Occipital lobe (tissue), 3 donors: ENCODE measurements at places on chromosomes 6 and 20.

- no peak for DNase-seq
Observed at GRCh38 chr6:45423824-45424450, 46.2 kb upstream of the SUPT3H start.

DNA sequence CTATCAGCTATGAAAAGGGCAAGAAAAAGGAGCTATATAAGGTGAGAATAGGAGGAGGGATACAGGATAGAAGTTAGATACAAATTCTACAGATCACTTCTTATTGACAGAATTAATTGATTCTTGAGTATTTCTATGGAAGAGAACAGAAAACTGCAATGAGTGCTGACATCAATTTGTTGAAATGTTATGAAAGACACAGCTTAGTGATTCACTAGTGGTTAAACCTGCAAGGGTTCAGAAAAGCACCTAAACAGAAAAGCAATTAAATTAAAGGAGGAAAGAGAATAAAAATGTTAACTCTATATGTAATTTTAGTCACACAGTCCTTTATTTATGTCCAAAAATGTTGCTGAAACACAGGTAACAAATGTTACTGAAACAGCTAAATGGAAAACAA lies 254.4 kb upstream of the RUNX2 start:
- DNase-seq = no peak

DNA sequence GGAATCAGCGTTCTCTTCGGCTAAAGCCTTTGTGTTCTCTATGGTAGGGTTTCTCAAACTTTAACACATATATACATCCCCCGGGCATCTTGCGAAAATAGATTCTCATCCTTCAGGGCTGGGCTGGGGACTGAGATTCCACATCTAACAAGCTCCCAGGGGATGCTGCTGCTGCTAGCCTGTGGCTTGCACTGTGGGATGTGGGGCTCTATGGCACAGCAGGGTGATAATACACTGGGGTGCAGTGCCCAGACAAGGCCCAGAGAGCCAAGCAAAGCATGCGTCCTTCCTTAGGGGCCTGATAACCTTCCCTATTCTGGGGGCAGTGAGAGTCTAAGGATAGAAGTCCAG lies 102.0 kb downstream of the LAMP5 start:
- DNase-seq = no peak

DNA sequence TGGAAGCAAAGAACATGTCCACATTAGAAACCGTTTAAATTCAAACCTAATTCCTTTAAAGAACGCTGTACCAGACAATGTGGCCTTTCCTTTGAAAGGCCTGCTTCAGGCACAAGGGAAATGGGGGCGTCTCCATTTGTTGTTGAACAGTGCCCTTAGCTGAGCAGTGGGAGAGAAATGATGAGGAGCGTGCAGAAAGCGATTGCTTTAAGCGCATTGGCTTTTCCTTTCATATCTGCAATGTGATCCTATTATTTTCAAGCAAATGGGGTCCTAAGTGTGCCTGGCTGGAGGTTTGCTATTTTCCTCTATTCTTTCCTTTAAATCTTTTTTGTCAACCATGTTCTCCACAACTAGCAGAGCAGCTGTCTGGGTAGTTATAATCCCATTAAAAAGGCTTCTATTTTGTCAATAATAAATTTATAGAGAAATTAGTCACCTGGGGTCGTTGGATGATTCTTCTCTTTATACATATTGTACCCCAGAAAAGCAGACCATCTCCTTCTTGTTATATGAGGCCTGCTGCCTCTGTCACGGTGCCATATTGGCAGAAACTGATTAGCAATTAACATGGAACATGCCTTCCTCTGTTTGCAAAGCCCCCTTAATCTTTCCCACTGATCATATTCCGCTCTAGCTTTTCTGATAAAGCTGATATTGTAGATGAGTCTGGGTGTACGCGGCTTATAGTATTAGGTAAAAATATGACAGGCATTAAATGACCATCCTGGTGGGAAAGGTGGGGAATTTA lies 151.1 kb upstream of the JAG1 start:
- DNase-seq = no peak

DNA sequence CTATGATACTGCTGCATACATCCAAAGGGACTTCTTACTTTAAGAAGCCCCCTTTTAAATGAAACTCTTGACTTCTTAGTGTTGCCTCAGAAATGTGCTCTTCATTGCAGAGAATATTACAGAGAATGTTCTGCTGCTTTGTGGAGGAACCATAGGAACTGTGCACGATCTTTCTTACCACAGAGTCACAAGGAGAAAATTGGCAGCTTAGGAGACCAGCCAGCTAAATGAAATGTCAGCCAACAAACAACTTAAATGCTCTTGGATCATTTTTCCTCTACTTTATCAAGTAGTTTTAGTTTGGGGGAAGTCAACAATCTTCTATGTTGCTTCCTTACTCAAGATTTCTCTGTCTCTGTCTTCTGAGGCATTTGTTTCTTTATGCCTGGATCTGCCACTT lies 125.9 kb upstream of the MLIP start:
- DNase-seq = no peak

GRCh38 chr6:132715204-132715603 lies 1.3 kb upstream of the VNN1 start:
- DNase-seq = peak; percentile 6

GRCh38 chr6:116996842-116997241 lies 119.8 kb downstream of the RFX6 start:
- DNase-seq = no peak

- no peak for DNase-seq
Observed at GRCh38 chr20:44247586-44248409, 690 bp downstream of the GDAP1L1 start.

GRCh38 chr6:64908104-64908503 lies 798.9 kb downstream of the EYS start:
- no peak for DNase-seq

- DNase-seq = peak; percentile 60
Observed at GRCh38 chr6:30889921-30890645, 5.8 kb downstream of the DDR1 start.

- DNase-seq = no peak
Observed at GRCh38 chr6:391559-392440, at the start of gene IRF4. IRF4 (plus strand) TSS chr6:391752; CDS start chr6:393153, 1,401 bp downstream.

GRCh38 chr6:145963216-145964068 lies 716 bp downstream of the SHPRH start:
- peak; percentile 78 for DNase-seq

DNA sequence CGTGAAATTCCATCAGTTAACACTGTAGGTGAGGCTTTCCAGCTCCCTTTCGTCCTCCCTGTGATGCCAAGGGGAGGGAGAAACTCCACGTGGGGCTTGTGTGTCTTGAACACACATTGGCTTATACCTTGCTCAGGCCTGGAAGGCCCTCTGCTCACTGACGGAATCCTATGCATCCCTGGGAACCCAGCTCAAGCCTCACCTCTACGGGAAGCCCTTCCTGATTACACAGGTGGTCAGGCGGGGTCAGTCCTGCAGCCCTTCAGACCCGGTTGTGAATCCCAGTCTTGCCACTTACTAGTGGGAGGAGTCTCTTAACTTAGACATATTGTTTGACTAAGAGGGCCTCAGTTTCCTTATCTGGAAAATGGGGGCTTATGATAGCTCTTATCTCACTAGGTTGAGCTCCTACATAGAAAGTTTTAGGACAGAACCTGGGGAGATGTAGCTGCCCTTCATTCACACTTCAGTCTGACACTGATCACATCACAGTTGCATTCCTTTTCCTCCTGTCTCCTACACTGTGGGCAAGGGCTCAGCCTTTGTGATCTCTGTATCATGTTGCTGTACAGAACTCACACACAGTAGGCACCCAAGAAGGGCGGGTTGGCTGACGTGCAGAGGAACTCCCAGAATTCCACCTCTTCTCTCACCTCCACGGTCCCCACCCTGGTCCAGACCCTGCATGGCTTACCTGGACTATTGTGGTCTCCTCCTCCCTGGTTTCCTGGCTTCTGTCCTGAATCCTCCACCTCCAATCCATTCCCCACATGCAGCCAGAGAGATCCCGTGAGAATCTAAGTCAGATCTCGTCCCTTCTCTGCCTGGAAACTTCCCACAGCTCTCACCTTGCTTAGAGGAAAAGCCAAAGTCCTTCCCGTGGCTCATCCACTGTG lies 129.6 kb downstream of the CEBPB start:
- DNase-seq = no peak

DNA sequence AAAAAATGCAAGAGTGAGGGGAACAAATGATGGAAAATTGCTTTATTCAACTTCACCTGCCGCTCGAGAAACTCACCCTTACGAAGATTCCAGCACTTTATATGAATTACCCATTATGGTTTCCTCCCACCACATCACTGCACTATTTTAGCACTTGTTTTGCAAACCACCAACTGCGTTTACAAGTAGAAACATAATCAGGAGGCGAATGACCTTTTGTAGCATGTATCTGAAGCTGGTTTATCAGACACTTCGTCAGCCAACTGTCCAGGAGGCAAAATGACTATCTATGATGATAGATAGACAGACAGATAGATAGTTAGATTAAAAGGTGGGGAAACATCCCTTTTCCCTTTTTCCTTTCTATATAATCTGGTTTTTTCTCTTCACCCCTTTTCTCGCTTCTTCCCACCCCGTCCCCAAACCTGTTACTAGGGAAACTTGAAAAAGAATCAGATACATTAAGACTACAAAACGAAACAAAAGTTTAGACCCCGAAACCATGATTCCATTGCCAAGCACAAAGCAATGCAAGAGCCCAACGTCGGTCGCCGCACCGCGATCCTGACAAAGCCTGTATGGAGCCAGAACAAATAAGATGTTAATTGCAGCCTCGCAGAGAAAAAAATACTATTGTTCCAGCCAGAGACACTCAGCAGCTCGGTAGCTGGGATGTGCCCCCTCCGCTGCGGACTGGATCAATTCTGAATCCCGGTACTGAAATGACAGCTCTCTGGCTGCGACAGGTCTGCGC lies 933 bp upstream of the ADGRB3 start:
- no peak for DNase-seq

DNA sequence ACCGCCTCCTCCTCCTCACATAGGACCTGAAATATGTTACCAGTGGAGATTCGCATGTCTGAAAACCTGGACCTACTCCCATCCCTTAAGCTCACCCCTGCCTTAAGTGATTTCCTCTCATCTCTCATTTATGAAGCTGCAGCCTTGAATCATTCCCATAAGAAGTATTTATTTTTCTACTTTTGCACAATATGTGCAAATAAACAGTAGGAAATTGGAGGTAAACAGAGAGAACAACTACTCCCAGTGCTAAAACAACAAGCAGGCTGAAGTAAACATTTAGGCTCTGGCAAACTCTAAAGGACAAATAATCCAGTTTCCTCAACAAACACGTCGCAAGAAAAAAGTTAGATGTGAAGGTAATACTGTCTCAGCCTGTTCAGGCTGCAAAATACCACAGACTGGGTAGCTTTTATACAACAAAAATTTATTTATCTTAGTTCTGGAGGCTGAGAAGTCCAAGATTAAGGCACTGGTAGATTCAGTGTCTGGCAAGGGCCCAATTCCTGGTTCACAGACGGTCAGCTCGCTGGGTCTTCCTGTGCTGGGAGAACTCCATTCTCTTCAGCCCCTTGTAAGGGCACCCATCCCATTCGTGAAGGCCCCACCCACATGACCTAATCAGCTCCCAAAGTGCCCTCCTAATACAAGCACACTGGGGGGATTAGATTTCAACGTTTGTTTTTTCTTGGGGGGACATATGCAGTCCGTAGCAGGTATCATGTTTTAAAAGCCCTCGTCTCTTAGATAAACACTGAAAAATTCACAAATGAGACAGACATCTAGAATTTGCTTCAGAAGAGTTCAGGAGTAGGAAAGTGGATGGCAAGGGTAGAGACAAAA lies 15.6 kb downstream of the SPATA2 start:
- no peak for DNase-seq

DNA sequence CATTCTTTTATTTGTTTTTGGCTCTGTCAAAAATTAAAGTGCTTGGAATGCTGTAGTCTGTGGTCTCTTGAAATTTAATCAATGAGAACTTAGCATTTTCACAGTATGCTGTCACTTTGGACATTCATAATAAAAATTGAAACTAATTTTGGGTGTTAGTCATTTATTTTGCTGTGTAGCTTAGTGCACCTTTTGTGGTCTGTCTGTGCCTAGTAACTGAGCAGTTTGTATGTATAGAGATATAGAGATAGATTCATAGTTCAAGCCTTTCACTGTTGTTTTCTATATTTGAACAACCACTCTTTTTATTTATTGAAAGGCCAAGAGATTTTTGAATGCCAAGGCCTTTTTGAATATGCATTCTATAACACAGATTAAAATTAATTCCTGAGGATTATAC lies 86.4 kb upstream of the TIAM2 start:
- DNase-seq = no peak

- no peak for DNase-seq
Observed at GRCh38 chr20:22794200-22794599, 209.8 kb upstream of the FOXA2 start.

DNA sequence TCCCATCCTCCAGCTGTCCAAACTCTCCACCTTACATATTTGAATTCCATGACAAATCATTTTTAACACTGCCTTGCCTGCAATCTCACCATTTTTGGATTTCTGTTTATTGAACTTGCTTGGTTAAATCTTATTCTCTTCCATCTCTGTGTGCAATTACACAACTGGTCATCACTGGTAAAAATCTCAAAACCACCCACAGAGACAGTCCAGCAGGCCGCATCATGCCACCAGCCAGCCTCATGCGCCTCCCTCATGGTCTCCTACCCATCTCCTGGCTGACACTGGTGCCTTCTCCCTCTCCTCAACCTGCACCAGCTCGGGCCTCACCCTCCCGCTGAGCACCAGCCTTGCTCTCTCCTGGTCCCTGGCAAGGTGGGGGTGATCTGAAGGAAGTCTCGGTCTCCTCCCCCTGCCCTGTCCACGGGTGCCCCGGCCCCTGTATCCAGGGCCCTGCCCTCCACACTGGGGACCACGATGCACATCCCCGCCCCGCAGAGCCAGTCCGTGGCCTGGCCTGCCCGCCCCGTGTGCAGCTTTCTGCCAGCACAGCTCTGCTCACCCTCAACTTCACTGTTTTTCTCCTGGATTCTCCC lies 92.0 kb downstream of the THBS2 start:
- DNase-seq = no peak

DNA sequence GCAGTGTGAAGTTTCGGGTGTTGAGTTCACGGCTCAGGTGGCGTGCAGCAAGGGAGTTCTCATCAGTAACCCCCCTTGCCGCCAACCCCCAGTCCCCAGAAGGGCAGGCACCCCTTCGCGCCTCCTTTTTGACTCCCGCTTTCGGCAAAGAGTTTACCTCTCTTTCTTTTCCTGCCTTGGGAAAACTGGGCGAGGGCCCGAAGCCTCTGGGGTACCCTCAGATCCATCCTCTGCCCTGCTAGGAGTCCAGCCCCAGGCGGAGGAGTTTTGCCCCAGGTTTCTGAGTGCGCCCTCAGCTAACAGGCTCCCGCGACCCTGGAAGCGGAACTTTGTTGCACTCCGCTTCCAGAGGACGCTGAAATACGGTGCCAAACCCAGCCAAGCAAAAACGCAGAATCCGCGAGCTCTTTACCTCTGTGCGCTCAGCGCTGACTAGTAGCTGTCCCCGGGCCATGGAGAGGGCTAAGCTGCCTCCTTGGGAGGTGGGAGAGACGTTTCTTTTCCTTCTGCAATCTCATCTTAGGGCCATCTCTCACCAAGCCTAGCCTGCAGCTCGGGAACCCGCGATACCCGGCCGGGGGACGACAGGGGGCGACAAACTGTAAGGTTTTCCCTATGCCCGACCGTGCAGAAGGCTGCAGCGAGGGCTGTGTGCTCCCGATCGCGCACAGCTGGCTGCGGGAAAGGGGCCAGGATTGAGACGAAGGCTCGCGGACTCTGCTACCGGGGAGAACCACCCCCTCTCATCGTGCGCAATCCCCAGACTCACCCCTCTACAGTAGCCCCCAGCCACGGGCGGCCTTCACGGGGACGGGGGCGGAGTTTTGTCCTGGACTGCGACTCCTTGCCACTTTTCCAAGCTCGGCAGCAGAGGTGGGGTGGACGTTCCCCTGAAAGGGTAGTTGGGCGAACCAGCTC lies 2.7 kb upstream of the PAX1 start:
- no peak for DNase-seq
